ENCODE measurements at places on chromosomes 6 and 20.

- peak; percentile 91 for DNase-seq
These were observed 85.3 kb downstream of the DLGAP4 start for GRCh38 chr20:36391456-36391855.

- no peak for DNase-seq
These were observed 3.9 kb downstream of the APOBEC2 start for GRCh38 chr6:41056768-41057490.

DNA sequence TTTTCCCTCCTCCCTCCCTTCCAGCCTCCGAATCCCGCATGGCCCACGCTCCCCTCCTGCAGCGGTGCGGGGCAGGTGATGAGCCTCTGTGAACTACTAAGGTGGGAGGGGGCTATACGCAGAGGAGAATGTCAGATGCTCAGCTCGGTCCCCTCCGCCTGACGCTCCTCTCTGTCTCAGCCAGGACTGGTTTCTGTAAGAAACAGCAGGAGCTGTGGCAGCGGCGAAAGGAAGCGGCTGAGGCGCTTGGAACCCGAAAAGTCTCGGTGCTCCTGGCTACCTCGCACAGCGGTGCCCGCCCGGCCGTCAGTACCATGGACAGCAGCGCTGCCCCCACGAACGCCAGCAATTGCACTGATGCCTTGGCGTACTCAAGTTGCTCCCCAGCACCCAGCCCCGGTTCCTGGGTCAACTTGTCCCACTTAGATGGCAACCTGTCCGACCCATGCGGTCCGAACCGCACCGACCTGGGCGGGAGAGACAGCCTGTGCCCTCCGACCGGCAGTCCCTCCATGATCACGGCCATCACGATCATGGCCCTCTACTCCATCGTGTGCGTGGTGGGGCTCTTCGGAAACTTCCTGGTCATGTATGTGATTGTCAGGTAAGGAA is at the start of gene OPRM1:
Gene OPRM1, plus strand, starts transcription at position 10 of the 612 bp plus-strand sequence. Its CDS starts 305 bp downstream, at position 315.
- DNase-seq = peak; percentile 97

GRCh38 chr6:161379834-161380582 is 106.1 kb upstream of the AGPAT4 start:
- DNase-seq = no peak

DNA sequence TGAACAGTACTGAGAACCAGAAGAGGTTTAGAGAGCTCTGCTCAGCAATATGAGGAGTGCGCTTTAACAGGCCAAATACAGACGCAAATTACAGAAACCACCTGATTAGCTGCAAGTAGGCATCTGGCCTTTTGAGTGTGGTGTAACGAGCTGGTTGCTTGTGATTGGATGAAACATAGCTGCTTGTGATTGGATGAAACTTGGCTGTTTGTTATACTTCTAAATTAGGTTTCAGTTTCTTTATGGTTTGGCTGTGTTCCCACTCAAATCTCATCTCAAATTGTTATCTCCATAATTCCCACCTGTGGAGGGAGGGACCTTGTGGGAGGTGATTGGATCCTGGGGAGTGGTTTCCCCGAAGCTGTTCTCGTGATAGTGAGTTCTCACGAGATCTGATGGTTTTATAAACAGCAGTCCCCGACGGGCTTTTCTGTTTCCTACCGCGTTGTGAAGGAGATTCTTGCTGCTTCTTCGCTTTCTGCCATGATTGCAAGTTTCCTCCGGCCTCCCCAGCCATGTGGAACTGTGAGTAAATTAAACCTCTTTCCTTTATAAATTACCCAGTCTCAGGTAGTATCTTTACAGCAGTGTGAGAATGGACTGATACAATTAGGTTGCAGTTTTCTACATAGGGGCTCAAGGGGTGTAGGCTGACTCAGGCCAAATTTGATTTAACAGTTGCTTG is 655.9 kb upstream of the MAN1A1 start:
- no peak for DNase-seq

GRCh38 chr6:113488812-113489685 is 368.1 kb upstream of the MARCKS start:
- DNase-seq = no peak

DNA sequence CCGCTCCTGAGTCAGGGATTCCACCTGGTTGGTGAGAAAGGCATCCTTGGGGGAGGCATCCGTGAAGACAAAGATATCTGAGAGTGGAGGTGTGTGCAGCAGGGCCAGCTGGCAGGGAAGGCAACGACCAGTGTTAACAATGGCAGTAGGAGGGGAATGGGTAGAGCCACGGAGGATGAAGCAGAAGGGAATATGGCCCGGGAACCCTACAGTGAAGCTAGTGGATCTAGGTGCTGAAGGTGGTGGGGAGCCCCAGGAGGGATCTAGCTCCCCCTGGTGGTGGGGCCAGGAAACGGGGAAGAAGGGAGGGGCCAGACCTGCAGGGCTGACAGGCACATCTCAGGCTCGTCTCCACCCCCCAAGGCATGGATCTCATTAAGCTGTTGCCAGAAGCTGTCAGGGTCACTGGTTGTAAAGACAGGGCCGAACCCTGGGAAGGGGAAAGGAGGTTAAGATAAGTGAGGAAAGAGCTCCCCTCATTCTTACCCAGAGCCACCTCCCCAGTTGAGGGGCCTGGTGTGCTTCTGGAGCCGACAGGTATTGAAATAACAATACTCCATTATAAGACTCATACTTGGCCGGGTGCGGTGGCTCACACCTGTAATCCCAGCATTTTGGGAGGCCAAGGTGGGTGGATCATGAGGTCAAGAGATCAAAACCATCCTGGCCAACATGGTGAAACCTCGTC is 7.3 kb downstream of the VWA7 start:
- peak; percentile 93 for DNase-seq

DNA sequence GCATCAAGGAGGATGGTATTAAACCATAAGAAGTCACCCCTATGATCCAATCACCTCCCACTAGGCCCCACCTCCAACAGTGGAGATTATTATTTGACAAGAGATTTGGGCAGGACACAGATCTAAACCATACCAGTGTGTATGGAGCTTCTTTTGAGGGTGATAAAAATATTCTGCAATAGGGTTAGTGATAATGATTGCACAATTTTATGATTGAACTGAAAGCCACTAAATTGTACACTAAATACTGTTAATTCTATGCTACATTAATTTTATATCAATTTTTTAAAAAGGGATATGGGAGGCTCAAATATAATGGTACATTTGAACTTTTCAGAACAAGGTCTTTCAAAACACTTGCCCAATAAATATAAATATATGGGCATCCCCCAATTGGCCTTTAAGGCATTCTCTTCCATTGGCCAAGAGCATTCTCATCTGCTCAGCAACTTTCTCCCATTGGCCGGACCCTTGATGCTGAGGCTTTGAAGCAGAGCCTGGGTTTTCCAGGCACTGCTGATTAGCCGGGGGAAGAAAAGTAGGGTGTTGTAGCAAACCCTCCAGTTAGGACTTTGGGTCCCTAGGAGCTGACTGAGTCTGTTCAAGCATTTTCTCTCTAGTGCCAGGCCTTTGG is 209.9 kb downstream of the LRFN2 start:
- peak; percentile 17 for DNase-seq

GRCh38 chr6:24255676-24256075 is 102.2 kb downstream of the DCDC2 start:
- DNase-seq = no peak

- DNase-seq = peak; percentile 86
These were observed 113.7 kb upstream of the GGTLC1 start for GRCh38 chr20:24102290-24102689.

DNA sequence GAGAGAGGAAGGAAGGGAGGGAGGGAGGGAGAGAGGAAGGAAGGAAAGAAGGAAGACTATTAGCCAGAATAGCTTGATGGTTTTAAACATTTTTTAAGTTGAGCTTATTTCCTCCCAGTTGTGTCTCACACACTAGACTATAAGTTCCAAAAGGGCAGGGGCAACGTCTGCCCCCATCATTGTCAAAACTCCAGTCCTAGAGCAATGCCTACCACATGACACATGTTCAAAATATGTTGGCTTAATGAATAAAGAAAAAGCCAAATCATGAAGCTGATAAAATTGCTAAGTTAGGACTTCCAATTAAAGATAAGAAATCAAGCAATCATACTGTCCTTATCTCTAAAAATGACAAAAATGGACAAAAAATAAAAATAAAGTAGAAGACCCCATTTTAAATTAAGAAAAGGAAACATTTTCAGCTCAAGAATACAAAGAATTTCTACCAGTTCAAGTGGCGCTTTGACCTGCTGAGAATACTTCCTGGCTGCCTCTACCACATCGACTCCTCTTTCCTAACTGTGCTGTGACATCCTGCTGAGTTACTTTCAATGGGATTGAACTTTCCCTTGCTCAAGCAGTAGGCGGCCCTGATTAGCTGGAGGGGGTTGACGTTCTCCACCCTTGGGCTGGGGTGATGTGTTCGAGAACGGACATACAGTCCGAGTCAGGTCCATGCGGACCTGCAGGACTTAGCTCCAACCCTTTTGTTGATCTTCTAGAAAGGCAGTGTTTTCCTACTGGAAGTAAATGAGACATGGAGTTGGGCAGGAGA is 283.9 kb upstream of the FOXQ1 start:
- peak; percentile 75 for DNase-seq

DNA sequence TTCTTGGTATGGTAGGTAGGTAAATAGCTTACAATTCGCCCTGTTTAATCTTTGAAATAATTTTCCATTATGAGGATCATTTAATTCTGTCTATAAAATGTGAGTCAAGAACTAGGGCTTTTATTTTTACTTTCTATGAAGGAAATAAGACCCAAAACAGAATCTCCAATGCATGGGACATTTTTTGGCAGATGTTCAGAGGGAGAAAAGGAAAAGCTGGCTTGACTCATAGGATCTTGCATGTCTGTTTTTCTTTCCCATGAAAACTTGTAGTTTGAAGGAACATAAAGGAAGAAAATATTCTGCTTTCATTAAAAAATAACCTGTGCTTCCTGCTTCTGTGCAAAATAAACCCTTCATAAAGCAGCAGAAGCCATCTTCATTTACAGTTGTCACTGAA is 143.1 kb upstream of the INSM1 start:
- DNase-seq = no peak

DNA sequence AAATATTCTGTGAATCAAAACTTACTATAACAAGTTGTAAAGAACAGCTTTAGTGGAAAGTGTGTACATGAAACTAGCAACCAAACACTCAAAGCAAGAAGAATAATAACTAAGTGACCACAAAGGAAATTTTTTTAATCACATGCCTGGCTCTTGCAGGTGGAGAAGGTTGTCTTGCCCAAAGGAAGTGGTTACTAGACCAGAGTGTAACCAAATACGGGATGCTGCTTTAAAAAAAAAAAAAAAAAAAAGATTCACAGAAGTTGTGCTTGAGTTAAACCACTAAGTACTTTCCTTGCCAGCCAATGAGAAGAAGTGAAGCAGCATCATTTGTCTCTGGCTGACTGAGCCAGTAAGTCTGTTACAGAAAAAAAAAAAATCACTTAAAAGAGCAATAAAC is 19.1 kb upstream of the HLA-DQB1 start:
- no peak for DNase-seq

- DNase-seq = peak; percentile 88
These were observed 31.4 kb downstream of the FOXP4 start for GRCh38 chr6:41577356-41578216.

DNA sequence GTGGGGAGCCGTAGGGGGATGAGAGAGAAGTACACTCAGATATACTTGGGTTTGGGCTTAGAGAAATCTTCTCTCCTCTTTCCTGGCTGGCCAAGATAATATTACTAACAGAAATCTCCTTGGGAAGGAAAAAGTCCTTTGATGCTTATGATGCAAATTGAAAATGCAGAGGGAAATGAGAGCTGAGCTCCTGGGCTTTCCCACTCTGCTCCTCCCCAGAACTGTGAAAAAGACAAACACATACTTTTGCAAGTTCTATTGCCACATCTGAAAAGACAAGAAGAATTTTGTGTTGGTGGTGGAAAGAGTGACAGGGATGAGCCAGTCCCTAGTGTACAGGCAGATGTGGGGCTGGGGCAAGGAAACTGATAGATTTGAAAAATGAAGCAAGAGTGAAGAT is 185.9 kb downstream of the ANKRD60 start:
- DNase-seq = no peak

GRCh38 chr6:52515219-52515960 is 61.5 kb downstream of the TRAM2 start:
- no peak for DNase-seq

- peak; percentile 71 for DNase-seq
These were observed 44.9 kb upstream of the RNF24 start for GRCh38 chr20:4060064-4060795.
